ENCODE measurements at places on chromosomes 13 and 19. TPM values are rescaled to one million over a fixed set of nuclear protein-coding genes. Genes with fewer than 3 reads are reported as not detected.
A peak's percentile ranks its signal among the peaks of the same experiment; 100 is the strongest.

GRCh38 chr13:112450904-112451240 lies 74.7 kb downstream of the SPACA7 start:
- DNase-seq = no peak

DNA sequence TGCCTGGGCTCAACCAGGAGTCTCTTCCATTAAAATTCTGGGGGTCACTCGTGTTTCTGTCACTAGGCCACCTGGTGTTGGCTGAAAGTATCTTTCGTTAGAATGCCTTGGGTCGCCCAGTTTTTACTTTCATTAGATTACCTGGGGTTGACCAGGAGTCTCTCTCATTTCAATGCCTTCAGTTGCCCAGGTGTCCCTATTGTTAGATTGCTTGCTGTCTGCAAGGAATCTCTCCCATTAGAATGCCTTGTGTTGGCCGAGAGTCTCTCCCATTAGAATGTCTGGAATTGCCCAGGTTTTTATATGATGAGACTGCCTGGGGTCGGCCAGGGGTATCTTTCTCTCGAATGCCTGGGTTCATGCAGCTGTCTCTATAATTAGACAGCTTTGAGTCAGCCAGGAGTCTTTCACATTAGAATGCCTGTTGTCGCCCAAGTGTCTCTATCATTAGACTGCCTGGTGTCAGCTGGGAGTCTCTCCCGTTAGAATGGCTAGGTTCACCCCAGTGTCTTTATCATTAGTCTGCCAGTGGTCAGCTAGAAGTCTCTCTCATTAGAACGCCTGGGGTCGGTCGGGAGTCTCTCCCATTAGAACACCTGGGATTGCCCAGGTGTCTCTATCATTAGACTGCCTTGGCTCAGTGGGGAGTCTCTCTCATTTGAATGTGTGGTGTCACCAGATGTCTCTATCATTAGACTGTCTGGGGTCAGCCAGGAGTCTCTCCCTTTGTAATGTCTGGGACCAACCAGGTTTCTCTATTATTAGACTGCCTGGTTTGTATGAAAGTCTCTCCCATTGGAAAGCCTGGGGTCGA lies 1446.8 kb downstream of the UQCRFS1 start:
- DNase-seq = no peak

DNA sequence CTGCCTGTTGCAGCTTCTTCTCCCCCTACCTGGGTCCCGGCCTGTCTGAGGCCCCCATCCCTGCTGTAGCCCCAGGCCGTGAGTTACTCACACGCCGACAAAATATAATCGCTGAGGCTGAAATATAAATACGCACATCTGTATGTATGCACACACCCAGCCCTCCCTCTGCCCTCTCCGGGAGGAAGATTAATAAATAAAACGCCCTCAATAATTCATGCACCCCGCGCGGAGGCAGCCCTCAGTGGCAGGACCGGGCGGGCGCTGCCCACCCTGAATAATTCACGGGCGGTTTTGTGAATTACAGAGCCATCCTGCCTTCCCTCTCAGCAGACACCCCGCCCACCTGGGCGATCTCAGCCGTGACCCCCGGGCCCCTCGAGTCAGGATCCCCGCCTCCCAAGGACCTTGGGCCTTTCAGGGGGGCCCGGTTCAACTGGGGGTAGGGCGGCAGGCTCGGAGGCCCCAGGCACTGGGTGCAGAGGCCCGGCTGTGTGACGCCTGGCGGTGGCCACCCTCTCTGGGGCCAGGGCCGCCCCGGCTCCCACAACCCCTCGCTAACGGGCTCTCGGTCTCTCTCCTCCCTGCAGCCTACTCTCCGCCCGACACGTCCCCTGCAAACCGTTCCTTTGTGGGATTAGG lies 24.2 kb downstream of the SMIM24 start:
- DNase-seq = no peak

- no peak for DNase-seq
Measured at GRCh38 chr13:42924344-42924743, 67.7 kb downstream of the EPSTI1 start.

GRCh38 chr19:55688422-55689218 lies 13.6 kb downstream of the EPN1 start:
- no peak for DNase-seq

- no peak for DNase-seq
Measured at GRCh38 chr13:63901630-63902029, 2486.0 kb upstream of the PCDH20 start.

GRCh38 chr13:98445340-98446233 lies 131.3 kb downstream of the STK24 start:
- DNase-seq = peak; percentile 78

DNA sequence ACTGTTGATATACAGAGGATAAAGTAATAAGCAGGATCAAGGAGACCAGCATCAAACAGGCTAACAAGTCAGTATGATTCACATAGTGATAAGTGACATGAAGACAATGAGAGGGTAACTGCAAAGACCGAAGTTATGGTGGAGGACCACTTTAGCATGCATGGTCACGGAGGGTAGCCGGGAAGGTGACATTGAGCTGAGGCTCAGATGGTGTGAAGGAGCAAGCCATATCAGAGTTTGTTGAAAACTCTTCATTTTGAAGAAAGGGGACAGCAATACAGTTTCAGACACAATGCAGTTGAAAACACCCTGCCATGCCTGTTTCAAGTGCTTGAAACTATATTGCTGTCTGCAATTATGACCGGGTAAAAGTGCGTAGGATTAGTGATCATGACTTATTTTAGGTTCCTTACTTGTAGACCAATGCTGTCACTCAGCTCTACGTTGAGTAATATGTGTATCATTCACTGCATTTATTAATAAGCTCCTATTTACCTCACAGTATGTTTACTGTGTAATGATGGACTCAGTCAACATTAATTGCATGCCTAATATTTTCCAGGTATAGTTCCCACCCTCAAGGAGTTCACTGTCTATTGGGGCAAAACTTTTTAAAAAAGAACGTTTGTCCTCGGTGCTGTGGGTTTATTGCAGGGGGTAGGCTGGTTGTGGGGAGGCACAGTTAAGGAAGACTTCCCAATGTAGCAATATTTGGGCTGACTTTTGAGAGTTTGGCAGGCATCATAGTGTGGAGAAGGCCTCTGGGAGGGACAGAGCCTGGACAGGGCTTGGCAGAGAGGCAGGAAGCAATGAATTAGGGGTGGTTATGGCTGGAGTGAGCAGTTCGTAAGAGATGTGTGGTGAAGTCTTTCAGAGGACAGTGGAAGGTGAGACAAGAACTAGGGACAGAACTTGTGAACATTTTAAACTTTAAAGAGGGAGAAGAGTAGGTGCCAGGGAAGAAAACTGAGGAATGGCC lies 3.2 kb downstream of the UBAC2 start:
- no peak for DNase-seq

DNA sequence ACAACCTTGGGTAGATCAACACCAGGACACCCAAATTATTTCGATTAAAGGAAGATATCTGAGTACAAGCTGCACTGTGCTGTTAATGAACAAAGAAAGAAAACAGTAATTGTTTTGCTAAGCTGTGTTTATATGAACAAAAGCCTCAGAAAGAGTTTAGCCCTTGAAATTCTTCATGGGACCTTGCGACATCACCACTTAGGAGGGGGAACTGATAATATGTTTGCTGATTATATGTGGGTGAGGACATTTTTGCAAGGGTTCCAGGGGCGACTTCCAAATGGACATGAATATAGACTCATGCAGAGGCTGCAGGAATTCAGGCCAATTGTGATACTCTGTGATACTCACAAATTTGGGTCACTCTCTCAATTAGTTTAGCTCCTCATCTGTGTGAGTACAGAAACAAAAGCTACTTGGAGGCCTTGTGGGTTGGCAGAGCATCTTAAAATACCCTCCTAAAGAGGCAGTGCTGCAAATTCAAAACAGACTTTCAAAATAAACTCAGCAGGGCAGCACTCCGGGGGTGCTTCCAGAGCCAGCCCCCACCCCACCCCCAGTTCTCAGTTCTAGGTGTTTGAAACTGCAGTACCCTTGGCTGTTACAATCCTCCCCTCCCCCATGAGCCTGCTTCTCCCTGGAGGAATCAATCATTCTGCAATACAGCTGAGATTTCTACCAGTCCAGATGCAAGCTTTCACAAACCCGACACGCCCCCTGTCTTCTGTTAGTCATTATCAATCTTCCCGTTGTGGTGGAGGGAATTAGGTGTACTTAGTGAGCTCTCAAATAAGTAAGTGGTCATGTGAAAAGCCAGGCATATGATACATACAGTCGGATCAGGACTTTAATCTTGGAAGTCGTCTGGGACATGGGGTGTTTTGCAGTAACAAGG lies 97.0 kb upstream of the MBNL2 start:
- DNase-seq = no peak

DNA sequence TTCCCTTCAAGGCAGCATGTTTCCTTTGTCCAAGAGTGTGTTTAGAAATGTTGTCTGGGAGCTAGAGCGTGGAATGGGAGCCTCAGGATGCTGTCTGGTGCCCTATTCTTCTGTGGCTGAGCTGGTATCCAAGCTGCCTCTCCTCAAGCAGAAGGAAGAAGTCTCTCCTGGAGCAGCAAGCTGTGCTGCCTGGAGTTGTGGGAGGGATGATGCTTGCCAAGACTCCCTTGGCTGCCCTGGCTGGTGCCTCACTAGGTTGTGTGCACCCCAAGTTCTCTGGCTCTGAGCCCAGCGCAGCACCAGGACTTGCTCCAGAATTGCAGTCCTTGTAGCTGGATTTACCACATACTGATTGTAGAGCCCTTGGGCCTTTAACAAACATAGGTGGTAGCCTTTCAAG lies 4.7 kb upstream of the CYP4F3 start:
- DNase-seq = no peak

GRCh38 chr19:5093948-5094718 lies 125.2 kb downstream of the KDM4B start:
- no peak for DNase-seq

DNA sequence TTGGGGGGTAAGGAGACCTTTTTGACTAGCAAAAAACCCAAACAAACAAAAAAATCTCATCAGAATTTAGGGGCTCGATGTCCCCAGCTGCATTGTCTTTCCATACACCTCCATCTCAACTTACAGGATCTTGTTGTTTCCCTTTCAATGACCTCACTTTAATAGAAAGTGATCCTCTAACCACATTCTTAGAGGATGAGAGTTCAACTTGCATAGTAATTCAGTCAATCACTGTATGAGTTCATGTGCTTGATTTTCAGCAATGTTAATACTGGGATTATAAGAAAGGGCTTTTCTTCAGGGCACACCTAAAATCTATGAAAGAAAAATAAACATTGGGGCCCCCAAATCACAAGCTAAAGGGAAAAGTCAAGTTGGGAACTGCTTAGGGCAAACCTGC lies 1512.0 kb downstream of the SLITRK1 start:
- DNase-seq = no peak

- DNase-seq = no peak
Measured at GRCh38 chr13:33125821-33126570, 109.8 kb downstream of the KL start.

DNA sequence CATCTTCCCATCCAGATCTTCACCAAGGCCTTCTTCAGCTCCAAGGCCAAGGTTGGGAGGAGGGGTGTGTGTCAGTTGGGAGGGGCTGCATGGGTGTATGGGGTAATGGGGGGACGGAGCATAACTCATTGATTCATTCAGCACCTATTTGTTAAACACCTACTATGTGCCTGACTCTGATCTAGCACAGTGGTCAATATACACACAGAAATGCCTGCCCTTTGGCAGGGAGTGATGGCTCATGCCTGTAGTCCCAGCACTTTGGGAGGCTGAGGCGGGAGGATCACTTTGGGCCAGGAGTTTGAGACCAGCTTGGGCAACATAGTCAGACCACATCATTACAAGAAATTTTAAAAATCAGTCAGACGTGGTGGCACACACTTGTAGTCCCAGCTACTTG lies 19.2 kb upstream of the SPACA4 start:
- no peak for DNase-seq

- DNase-seq = no peak
Measured at GRCh38 chr13:49140910-49141611, 79.1 kb upstream of the MLNR start.

DNA sequence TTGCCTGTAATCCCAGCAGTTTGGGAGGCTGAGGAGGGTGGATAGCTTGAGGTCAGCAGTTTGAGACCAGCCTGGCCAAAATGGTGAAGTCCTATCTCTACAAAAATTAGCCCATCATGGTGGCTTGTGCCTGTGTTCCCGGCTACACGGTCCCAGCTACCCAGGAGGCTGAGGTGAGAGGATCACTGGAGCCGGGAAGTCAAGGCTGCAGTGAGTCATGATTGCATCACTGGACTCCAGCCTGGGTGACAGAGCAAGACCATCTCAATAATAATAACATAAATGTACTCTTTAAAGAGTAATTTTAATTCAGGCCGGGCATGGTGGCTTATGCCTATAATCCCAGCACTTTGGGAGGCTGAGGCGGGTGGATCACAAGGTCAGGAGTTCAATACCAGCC lies 38.7 kb downstream of the SKA3 start:
- no peak for DNase-seq

DNA sequence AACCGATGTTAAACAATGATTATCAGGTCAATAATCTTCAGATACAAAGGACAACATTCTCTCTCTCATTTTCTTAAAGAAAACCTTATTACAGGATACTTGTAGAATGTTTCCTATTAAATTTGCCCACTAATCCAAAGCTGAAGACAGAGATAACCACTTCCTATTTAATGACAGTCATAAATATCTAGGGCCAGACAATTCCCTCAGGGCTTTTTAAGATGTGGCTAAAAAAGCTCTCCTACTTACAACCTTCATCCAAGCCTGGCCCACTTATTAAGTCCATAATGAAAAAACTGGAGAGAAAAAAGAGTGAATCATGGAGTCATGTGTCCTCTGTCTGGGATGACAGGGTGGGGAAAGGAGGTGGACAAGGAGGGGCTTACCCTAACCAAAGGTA lies 235.9 kb downstream of the KLF12 start:
- DNase-seq = no peak

DNA sequence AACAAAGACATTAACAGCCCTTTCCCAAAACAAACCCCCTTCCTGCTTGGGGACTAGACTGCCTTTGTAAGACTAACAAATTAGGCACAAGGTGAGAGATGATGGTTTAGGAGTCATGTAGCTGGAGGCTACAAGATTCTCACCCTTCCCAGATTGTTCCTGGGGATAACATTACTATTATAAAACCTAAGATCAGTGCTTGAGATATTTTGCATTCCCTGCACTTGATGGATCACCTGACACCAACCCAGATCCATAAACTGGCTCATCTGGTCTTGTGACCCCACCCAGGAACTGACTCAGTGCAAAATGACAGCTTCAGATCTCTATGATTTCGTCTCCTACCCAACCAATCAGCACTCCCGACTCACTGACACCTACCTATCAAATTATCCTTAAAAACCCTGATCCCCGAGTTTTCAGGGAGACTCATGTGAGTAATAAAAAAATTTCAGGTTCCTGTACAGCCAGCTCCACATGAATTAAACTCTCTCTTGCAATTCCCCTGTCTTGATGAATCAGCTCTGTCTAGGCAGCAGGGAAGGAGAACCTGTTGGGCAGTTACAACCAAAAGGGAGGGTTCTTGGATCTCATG lies 2.4 kb upstream of the ZNF616 start:
- no peak for DNase-seq

The CEACAM5 gene
- not detected for total RNA-seq

The FGF22 gene
- total RNA-seq = under 0.01 TPM

The RNF113B gene
- total RNA-seq = under 0.01 TPM

The TNFAIP8L1 gene
- 19.4 TPM for total RNA-seq

The ANO8 gene
- 7.8 TPM for total RNA-seq

The KIR3DL2 gene
- under 0.01 TPM for total RNA-seq

The OR10H1 gene
- total RNA-seq = under 0.01 TPM
